Erythroblast (primary cell): ENCODE measurements at places on chromosomes 11 and 22.

- no peak for DNase-seq
Measured at GRCh38 chr11:67302571-67303131, 679 bp upstream of the SSH3 start.

DNA sequence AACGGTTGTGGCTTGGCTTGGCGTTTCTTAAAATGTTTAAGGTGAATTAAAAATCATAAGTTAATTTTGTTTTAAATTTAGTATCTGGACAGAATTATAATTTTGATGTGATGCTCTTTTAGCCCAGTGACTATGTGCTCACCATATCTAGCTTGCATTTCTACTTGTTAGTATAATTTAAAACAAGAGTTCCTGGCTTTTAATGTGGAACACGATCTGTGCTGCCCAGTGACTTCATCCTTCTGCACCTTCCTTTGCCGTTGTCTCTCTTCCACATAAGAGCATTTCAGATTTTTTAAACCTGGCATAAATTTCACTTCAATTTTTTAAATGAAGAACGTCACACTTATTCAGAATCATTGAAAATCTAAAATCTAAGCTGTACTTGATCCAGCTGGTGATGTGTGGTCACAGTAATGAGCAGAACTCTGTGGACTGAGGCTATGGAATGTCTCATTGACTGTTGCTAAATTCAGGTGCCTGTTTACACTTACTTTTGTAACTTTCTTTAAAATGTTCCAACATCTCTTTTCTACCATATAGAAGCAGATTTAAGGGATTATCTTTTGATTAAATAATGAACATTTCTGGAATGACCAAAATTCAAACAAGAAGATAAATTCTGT lies 75.4 kb upstream of the ADSL start:
- DNase-seq, result no peak

GRCh38 chr11:14775897-14776296 lies 116.1 kb downstream of the CYP2R1 start:
- no peak for DNase-seq

GRCh38 chr11:22707119-22707899 lies 40.9 kb downstream of the GAS2 start:
- DNase-seq, result no peak

- no peak for DNase-seq
Measured at GRCh38 chr11:128399251-128400121, 187.9 kb downstream of the ETS1 start.

GRCh38 chr11:119797736-119798135 lies 68.7 kb upstream of the NECTIN1 start:
- no peak for DNase-seq

- DNase-seq, result no peak
Measured at GRCh38 chr11:108616549-108616948, 23.0 kb upstream of the EXPH5 start.

DNA sequence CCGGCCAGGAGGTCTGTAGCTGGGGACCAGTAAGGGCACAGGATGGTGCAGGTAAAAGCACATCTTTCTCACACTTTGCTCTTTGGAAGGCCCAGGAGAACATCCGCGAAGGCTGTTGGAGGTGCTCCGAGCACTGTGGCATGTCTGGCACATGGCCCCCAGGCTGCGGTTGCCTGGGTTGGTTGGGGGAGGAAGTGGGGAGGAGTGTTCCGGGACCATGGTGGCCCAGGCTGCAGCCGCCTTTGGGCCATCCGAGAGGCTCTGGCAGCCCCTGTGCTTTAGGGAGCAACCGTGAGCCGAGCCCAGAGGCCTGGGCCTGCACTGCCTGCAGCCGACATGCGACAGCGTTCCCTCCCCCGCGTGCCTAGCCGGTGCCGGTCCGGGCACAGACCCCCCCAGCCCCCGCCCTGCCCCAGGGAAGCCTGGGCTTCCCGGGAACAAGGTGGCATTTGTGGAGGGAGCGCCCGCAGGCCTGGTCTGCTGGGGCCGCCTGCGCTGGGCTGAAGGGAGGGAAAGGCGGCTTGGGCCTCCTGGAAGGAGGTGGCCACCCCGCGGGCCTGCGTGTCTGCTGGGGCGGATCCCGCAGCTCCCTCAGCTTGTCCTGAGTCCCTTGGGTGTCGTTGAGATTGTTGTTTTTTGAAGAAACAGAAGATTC lies 57.9 kb downstream of the GRAMD4 start:
- no peak for DNase-seq

DNA sequence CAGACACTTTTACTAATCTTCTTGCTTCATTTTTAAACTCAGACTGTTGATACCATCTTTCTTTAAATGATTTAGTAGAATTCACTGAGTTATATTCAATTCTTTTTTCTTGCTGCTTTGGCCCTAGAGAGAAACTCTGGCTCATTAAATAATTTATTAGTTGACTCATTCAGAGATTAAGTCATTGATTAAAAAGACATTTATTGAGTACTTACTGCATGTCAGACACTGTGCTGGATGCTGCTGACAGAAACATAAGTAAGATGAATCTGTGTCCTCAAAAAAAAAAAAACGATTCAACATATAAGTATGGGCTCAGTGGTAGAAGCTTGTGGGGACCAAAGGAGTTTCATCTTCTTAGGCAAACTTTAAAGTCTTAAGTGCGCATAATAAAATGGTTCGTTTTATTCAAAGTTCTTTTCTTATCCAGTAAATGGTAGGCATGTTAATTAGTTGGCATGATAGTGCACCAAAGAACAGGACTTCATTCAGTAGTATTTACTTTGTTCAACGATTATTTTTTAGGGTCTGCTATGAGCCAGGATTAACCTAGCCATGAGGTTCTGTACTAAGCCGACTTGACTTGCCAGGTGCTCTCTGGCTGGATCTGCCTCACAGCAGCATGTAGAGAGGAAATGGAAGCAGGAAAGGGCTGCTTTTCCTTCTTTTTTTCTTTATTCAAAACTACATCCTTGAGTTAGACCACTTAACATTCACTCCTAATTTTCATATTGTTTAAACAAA lies 281.0 kb upstream of the CTSC start:
- no peak for DNase-seq

DNA sequence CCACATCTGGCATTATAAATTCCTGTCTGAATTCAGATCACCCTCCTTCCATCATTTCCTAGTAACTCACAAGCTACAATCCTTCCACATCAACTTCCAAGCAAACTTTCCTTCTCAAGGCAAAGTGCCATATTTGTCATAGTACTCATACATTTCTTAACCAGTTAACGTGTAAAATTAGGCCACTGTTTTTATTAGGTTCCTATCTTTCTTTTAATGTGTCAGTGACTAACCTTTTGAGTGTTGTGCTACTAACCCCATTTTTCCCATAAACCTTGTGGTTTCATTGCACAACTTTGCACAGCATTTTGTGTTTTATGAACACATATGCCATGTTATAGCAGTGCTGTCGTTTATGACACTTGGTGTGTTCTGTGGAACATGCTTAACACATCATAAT lies 90.1 kb downstream of the KIF18A start:
- DNase-seq, result no peak

DNA sequence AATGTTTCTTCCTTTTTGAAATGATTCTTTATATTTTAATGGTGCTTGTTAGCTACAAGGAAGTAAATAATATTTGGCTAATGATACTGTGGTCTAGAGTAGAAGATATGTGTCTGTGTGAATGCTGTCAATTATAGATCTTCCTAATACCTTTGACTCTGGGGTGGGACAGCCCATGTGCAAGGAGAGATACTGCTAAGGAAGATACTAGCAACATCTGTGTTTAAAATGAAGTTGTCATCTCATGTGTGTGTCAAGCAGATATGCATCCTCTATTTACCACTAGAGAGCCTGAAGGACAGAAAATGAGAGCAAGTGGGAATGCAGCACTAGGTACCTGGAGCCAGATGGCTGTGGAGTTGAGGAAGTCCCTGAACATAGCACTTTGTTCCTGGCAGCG lies 34.1 kb downstream of the PPME1 start:
- DNase-seq, result peak; percentile 90

GRCh38 chr11:92225568-92226330 lies 1.1 kb downstream of the FAT3 start:
- no peak for DNase-seq
